ENCODE measurements at places on chromosomes 6 and 20. TPM values are rescaled to one million over a fixed set of nuclear protein-coding genes. Genes with fewer than 3 reads are reported as not detected.

Gene IL17A
- total RNA-seq, result 0.78 TPM

Gene SRMS
- not detected for total RNA-seq

Gene ADAM33
- not detected for total RNA-seq

Gene CAGE1
- 0.06 TPM for total RNA-seq

Gene MPC1
- 32.8 TPM for total RNA-seq

Gene BMP2
- total RNA-seq, result not detected

Gene ARHGAP18
- 6.6 TPM for total RNA-seq

Gene APMAP
- total RNA-seq, result 75.8 TPM

Gene TREML2
- 2.0 TPM for total RNA-seq

Gene TCF19
- total RNA-seq, result 103 TPM

Gene C6orf118
- not detected for total RNA-seq

Gene LY6G5C
- total RNA-seq, result 3.1 TPM

Gene PERP
- 10.0 TPM for total RNA-seq

Gene SAMD5
- not detected for total RNA-seq

Gene WFDC5
- not detected for total RNA-seq

Gene ZHX3
- 16.0 TPM for total RNA-seq

Gene ATP9A
- 1.3 TPM for total RNA-seq

Gene FAM209B
- total RNA-seq, result 0.48 TPM

Gene DEFB124
- total RNA-seq, result not detected

Gene KIAA1755
- total RNA-seq, result not detected

Gene OPN5
- total RNA-seq, result not detected

Gene L3MBTL1
- total RNA-seq, result 5.2 TPM

Gene BPI
- total RNA-seq, result not detected

Gene PDE7B
- total RNA-seq, result 0.40 TPM

Gene DNAH8
- 0.04 TPM for total RNA-seq

Gene PPIL6
- total RNA-seq, result 0.36 TPM

Gene OCSTAMP
- total RNA-seq, result 0.11 TPM

Gene CTSZ
- 31.2 TPM for total RNA-seq

Gene TOMM6
- 419 TPM for total RNA-seq

Gene FLOT1
- 186 TPM for total RNA-seq

Gene PTPRT
- total RNA-seq, result not detected

Gene MRPS10
- total RNA-seq, result 53.2 TPM

Gene EBF4
- total RNA-seq, result 0.74 TPM

Gene ECT2L
- not detected for total RNA-seq

Gene TMEM217
- 5.1 TPM for total RNA-seq

Gene MCHR2
- not detected for total RNA-seq

Gene NKX2-4
- total RNA-seq, result not detected

Gene TREM1
- not detected for total RNA-seq

Gene ULBP2
- 0.65 TPM for total RNA-seq

Gene TRIM38
- 8.6 TPM for total RNA-seq

Gene OPRM1
- not detected for total RNA-seq

Gene BFSP1
- total RNA-seq, result 0.38 TPM

Gene PSORS1C1
- total RNA-seq, result not detected

Gene TFAP2A
- not detected for total RNA-seq

Gene PHF1
- total RNA-seq, result 25.5 TPM

Gene LATS1
- total RNA-seq, result 26.1 TPM

Gene SLC22A1
- total RNA-seq, result 1.6 TPM

Gene SLC17A1
- not detected for total RNA-seq
